ENCODE measurements at places on chromosomes 6 and 20.

DNA sequence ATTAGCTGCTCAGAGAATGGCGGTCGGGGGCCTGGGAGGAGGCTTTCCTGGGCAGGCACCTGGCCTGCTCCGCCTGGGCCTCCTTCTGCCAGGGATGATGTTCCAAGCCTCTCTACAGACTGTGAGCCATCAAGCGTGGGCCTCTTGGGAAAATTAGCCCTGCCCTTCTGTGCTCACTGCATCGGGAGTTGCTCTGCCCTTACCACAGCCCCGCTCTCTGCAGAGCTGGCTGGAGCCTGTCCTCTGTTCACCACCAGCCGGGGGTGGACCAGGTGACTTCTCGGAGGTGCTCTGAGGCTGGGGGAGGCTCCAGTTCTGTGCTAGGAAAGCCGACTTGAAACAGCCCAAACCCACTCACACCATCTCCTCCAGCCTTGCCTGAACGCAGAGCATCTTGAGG is 24.2 kb downstream of the MDGA1 start:
- DNase-seq = no peak

DNA sequence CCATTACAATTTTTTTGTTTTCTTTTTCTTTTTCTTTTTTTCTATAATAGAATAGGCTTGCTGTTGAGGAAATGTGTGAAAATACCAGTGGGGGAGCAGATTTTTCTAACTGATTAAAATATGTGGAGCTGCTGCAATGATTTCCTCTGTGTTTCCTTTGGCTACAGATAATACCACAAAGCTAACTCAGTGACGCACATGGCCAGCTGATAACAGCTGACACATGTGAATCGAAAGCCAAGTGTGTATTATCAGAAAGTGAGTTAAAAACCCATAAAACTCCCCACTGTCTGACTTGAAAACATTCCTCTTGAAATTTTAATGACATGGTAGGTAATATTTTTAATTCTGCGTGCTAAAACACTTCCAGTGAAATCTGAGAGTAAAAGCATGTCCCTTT is 70.8 kb upstream of the AHI1 start:
- no peak for DNase-seq

DNA sequence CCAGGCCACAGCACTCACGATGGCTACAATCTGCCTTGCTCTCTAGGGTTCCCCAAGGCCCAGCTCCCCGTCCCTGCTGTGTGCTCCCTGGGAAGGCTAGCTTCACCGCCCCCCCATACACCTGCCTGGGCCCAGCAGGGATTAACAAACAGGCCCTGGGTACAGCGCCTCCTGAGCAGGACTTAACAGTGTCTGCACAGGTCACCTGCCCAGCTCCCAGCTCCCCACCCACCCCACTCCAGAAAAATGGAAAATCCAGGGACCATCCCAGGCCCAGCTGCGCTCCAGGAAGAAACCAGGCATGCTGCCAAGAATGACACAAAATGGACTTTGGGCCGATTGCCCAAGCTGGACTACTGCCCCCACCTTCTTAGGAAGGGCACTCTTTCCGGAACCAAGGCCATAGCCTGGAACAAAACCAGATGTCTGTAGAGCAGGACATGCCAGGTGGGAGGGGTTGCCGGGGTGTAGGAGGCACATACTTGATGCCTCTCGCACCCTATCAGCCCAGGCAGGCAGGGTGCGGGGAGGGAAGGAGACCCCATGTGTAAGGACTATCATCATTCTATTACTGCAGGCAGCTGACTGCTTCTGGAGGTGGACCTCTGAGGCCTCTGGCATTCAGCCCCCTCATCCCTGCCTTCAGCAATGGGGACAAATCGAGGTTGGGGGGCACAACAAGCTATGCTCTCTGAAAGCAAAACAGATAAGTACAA is 104.9 kb downstream of the SNX5 start:
- no peak for DNase-seq

GRCh38 chr20:4875578-4876067 is 125.7 kb downstream of the SLC23A2 start:
- DNase-seq = peak; percentile 14
